ENCODE measurements at places on chromosomes 3 and 15. TPM values are rescaled to one million over a fixed set of nuclear protein-coding genes. Genes with fewer than 3 reads are reported as not detected.

- DNase-seq = no peak
Measured at GRCh38 chr3:193346259-193346658, 32.3 kb downstream of the ATP13A5 start.

GRCh38 chr3:126546549-126547239 is 12.0 kb downstream of the C3orf22 start:
- DNase-seq = no peak

DNA sequence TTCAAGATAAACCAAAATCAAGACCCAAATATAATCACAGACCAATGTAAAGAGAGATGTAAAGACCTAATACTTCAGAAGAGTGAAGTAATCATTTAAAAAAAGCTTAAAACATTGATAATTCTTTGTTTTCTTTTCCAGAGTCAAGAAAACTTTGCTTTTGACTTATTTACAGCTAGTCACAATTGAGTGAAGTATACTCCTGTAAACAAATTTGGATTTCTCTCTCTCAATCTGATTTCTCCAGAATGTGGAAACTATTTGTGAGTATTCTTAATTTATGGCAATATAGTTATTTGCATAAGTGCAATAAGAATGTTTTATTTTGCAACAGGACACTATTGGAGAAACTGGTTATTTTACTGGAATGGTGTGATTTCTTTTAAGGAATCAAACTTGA is 43.7 kb upstream of the ZBTB20 start:
- no peak for DNase-seq

DNA sequence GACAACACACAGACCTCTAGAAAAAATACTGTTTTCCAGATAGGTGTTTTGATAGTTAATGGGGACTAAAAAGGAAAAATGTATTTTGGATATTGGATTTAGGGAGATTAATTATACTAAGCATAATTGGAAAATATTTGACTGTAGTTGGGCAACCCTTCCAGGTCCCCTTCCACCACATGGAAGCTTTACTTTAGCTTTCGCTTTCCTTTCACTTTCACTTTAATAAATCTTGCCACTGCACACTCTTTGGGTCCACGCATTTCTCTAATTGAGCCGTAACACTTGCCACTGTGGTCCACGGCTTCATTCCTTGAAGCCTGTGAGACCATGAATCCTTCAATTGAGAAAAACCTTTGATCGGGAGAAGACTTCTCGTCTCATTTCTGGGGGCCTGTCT is 15.5 kb downstream of the GLDN start:
- no peak for DNase-seq

DNA sequence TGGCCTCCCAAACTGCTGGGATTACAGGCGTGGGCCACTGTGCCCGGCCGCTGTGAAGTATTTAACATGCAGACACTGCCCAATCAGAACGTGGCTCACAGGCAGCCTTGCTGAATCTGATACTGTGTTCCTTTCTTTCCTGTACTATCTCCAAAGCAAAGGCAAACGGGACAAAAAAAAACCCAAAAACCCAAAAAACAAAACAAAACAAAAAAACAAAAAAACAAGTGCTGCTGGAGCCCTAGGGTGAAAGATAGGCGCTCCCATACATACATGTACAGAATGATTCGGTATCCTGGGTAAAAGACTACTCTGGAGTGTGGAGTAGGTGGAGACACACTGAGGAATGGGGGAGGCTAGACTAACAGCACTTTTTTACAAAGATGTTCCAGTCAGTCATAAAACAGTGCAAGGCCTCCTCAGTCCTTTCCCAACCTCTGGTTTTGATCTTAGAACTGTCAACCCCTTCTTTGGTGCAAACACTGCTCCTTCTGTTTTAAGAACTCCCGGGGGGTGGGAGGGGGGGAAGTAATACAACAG is 7.7 kb upstream of the MAP1A start:
- DNase-seq = no peak

DNA sequence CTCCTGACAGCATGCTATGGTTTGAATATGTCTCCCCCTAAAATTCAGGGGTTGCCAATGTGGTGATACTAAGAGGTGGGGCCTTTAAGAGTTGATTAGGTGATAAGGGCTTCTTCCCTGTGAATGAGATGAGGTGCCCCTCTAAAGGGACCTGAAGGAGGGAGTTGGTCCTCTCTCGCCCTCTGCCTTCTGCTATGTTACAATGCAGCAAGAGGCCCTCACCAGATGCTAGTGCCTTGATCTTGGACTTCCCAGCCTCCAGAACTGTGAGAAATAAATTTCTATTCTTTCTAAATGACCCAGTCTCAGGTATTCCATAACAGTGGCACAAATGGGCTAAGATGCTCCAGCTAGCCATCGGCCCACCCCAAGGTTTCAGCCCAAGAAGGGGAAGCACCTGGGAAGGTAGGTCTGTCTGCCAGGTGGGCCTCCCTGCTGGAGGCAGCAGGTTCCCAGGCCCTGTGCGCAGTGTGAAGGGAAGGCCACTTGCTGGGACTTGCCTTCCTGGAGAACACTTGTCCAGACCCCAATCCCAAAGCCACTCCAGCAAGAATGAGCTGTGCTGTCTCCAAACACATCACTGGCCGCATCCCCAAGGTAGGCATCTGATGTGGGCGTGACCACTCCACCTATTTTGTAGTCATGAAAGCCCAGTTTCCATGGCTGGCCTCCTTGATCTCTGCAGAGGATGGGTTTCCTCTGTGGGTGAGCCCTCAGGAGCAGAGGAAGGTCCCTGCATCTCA is 9.0 kb downstream of the TGM4 start:
- DNase-seq = no peak

GRCh38 chr3:53525765-53526703 is 31.6 kb downstream of the CACNA1D start:
- DNase-seq = no peak

TICRR gene
- total RNA-seq = 0.55 TPM

TMEM212 gene
- not detected for total RNA-seq

PIGZ gene
- 2.4 TPM for total RNA-seq

EPHB3 gene
- 0.28 TPM for total RNA-seq

Measured in right lobe of liver (tissue), 6 donors.